ENCODE measurements at places on chromosomes 16 and 17.
A peak's percentile ranks its signal among the peaks of the same experiment; 100 is the strongest.

GRCh38 chr17:75765981-75766380 is 989 bp upstream of the GALK1 start:
- no peak for DNase-seq

DNA sequence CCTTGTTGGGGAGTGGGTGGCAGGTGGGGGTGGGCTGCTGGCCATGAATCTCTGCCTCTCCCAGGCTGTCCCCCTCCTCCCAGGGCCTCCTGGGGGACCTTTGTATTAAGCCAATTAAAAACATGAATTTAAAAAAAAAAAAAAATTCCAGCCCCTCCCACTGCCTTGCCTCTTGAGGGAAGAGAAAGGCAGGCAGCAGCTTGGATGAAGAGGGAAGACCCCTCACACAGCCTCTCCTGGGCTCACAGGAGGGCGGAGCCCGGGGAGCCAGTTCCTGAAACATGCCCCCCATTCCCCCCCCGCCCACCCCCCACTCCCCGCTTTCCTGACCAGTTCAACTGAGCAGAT is 1.8 kb upstream of the TCAP start:
- DNase-seq = no peak

- no peak for DNase-seq
Measured at GRCh38 chr17:17766077-17766743, 70.6 kb downstream of the SREBF1 start.

DNA sequence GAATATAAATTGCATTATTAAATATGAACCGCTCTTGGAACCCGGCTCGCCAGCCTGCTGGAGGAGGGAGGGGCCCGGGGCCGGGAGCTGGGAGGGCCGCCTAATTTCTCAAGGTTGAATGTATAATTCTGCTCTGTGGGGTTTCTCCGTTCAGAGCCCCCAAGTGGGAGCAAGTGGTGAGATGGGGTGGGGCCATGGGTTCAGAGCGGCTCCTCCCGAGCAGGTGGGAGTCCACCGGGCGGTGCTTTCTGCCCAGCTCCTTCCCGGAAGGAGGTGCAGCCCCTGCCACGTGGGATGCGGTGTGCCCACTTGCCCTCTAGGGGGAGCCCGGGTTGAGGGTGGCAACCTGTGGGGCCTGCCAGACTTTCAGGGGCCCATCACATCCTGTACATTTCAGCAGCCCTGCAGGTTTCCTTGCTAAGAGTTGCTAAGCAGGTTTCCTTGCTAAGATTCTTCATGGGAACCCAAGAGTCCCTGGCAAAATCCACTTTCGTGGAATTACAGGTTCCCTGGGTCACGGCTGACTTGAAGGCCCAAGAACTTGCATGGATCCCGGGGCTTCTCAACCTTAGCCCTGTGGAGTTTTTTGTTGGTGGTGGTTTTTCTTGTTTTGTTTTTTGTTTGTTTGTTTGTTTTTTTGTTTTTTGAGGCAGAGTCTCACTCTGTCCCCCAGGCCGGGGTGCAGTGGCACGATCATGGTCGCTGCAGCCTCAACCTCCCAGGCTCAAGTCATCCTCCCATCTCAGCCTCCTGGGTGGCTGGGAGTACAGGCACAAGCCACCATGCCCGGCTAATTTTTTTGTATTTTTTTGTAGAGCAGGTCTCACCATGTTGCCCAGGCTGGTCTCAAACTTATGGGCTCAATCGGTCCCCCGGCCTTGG is 196.7 kb upstream of the GSE1 start:
- no peak for DNase-seq

DNA sequence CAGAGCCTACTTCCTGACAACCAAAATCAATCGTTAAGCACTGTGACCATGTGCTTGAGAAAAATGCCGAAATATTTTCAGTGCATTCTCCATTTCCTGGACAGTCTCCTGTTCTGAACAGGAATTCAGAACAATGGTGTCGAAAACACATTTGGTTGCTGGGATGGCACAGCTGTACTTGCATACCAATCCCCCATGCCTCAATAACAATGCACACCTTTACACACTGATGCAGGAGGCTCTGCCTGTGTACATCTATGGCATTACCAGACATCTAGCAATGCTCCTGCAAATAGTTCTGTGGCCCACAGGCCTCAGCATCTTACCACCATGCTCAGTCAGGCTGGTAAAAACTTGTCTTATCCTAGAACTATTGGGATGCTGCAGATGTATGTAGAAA is 6.2 kb downstream of the CHTF8 start:
- DNase-seq = no peak

DNA sequence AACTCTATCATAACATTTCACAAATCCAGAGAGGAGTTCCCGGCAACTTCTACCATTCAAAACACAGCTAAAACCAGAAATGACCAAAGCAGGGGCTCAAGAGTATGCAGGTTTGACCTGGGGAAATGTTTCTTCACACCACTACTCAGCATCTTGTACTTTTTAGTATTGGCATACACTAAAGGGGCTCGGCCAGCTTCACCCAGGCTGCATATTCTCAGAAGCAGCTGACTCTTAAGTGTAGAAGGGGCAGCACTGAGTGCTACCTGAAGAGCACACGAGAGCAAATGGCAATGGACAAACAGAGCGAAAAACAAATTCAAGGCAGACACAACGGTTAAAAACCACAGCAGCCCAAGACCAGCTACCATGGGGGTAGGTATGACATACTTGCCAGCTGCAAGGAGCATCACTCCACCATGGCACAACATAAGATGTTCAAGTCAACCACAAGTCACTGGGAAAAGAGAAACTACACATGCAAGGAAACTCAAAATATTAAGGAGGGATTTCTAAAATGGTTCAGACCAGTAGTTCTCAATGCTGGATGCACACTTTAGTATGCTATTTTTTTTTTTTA is 34.4 kb downstream of the N4BP1 start:
- DNase-seq = no peak

DNA sequence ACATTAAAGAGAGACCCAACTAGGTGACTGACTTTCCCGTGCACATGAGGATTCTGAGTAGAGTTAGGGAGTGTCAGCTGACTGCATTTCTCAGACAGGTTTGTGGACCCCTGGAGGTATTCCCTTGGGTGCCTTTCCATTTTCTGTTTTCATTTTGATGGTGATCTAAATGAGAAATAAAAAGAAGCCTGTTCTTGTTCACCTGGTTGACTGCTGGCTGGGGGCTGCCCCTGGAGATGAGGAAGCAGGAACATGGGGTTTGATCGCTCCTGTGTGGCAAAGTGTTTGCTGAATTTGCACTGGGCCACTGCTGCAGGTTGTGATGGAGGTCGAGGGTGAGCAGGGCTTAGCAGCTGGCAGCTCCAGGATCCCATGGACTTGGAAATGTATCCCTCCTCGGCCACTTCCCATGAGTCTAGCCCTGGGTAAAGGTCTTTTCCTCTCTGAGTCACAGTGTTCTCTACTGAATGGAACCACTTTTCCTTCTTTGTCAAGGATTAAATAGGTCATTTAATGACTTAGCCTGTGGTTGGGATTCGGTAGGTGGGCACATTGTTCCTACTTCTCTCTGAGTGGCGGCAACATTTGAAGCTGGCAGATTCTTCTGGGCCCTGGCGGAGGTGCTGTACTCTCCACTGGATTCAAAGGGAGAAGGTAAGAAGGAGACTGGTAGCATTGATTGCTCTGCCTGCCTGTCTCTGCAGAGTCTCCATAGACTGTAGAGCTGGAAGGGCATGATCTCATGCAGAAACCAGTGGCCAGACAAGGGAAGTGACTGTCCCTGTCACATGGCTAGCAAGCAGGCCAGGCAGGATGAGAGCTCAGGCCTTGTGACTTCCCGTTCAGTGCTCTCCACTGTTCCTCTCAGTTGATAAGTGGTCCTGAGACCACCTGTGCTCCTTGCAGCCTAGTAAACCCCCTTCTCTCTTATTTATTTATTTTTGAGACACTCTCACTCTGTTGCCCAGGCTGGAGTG is 17.9 kb downstream of the SNX29 start:
- no peak for DNase-seq

DNA sequence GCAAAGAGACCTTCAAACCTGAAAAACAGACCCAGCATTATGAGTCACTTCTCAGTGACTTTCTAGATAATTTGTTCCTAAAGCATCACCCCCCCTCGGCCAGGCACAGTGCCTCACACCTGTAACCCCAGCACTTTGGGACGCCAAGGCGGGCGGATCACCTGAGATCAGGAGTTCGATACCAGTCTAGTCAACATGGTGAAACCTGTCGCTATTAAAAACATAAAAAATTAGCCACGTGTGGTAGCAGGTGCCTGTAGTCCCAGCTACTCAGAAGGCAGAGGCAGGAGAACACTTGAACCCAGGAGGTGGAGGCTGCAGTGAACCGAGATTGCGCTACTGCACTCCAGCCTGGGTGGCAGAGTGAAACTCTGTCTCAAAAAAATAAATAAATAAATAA is 24.3 kb upstream of the RNPS1 start:
- DNase-seq = no peak

DNA sequence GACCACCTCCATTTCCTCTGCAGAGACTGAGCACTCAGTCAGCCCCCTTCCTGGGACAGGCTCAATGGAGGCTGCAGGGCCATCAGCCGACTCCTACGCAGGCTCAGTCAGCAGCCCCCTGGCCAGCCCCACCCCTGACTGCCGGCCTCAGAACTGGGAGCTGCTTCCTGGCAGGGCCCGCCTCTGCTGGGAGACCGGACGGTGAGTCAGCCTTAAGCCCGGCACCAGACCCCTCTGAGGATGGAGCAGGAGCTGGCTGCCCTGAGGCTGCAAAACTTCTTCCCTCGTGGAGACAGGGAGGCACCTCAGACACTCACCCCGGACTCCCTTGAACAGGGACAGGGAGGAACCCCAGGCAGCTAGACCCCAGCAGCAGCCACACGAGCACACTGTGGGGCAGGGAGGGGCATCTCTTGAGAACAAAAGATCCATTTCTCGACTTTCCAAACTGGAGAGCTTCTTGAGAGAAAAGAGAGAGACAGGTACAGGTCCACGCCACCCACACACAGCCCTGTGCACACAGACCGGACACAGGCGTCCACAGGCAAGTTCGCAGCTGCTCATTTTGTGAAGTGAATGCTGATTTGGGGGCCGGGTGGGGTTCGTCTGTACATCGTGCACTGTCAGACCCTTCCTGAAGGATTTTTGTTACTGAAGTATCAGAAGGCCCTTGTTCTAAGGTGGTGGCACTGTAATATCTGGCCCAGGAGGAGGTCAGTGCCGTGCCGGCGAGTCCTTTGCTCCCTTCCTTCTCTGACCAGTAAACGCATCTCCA is 1.3 kb upstream of the TUBB3 start:
- no peak for DNase-seq

- no peak for DNase-seq
Measured at GRCh38 chr17:40103071-40103661, 2.8 kb upstream of the NR1D1 start.

GRCh38 chr17:57801044-57801711 is 48.7 kb downstream of the MRPS23 start:
- DNase-seq = no peak

GRCh38 chr17:66255112-66255511 is 25.9 kb upstream of the APOH start:
- DNase-seq = peak; percentile 83

- peak; percentile 59 for DNase-seq
Measured at GRCh38 chr16:20383106-20384029, 21.2 kb downstream of the PDILT start.

DNA sequence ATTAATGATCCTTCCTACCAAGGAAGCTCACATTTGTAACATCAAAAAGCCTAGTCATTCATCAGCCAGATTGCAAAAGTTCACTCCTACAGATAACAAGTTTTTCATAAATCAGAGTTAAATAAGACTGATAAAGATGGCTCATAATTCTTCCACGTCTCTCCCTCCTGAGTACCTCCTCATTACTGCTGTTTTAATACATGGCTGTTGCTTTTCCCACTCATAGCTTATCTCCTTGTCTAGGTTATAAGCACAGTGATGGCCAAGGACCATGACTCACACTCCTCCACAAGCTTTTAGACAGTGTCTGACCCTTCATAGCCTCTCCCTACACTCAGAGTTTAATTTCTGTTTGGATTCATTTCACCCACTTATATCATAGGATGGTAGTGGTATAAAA is 100.9 kb upstream of the MON1B start:
- no peak for DNase-seq

- no peak for DNase-seq
Measured at GRCh38 chr17:5464717-5465507, 3.9 kb downstream of the DHX33 start.

GRCh38 chr16:86994651-86995171 is 322.5 kb downstream of the C16orf95 start:
- no peak for DNase-seq

- DNase-seq = peak; percentile 24
Measured at GRCh38 chr16:14202697-14203096, 131.6 kb downstream of the MRTFB start.

- no peak for DNase-seq
Measured at GRCh38 chr16:48950184-48950583, 331.5 kb downstream of the CBLN1 start.

- DNase-seq = no peak
Measured at GRCh38 chr17:79942011-79942405, 93.7 kb downstream of the TBC1D16 start.

GRCh38 chr17:37708616-37709212 is 36.1 kb downstream of the HNF1B start:
- no peak for DNase-seq

DNA sequence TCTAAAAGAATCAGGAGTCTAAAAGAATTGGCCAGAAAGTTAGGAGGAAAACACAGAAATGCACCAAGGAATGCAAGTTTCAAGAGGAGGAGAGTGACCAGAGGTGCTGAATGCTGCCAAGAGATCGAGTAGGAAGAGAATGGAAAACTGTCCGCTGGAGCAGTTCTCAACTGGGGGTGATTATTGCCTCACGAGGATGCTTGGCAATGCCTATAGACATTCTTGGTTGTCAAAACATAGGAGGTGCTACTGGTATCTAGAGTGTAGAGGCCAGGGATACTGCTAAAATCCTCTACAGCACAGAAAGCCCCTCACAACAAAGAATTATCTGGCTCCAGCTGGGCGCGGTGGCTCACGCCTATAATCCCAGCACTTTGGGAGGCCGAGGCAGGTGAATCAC is 82.1 kb upstream of the NOL11 start:
- DNase-seq = no peak

DNA sequence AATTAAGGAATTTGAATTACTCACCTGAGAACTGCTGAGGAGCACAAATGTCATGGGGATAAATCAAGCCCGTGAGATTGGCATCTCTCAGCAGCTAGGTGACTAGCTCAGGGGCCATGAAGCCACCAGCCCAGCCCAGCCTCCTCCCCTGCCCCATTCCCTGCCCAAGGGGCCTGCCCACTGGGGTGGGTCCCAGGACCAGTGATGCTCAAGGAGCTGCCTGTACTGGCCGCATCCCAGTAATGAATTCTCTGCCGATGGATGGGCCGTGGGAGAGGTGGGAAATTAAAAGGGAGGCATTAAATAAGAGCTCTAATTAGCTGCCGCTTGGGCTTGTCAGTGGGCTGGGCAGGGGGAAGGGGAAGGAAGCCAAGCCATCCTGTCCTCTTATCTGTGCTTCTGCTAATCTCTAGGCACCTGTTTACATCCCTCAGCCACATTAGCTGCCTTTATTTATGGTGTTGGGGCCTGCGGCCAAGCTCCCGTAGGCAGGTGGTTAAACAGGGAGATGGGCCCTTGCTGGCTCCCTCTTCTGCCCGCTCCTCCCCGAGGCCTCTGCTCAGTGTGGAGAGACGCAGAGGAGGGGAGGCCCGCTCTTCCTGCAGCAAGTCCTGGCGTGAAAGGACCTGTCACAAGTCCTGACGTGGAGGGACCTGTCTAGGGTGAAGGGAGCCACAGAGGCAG is 48.8 kb downstream of the PIPOX start:
- DNase-seq = peak; percentile 94

GRCh38 chr17:80497726-80498241 is 21.4 kb upstream of the NPTX1 start:
- DNase-seq = no peak

- DNase-seq = no peak
Measured at GRCh38 chr17:4317610-4318009, 48.9 kb downstream of the UBE2G1 start.

- DNase-seq = no peak
Measured at GRCh38 chr17:9670596-9670995, 25.3 kb downstream of the USP43 start.
